Glutamatergic neuron (in vitro differentiated cells): ENCODE measurements at places on chromosomes 12 and 14.

DNA sequence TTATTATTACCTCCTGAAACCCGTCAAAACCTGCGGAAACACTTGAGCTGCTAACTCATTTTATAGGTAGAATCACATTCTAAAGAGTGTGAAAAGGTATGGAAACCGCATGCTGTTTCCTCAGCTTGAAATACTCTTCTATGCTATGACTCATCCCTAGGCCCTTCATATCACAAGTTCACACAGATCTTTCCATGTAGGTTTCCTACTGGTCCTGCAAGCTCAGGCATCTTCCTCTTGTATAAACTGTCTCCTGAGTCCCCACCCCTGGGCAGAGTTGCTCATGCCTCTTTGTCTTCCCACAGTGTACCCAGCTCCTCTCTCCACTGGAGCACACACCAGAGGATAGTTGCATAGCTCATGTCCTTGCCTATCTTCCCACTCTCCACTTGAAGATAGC, 84.7 kb downstream of the CMAS start:
- DNase-seq = no peak

GRCh38 chr12:123602651-123603195, 824 bp downstream of the DDX55 start:
- no peak for DNase-seq

DNA sequence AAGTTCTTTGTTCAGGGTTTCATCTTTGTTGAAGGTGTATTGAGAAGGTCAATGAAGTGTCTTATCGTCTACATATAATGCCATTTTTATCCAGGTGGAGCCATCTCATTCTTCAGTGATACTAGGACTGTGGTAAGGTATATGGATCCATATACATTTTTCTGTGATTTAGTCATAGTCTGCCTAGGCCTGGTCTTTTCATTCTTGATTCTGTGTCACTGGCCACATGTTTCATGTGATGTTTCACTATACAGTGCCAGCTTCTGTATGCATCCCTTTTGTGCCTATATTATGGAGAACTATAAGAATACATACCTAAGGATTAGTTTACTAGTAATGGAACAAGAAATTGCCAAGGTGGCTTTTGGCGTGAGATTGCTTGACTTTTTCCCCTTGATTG, 40.5 kb downstream of the VEZT start:
- no peak for DNase-seq

DNA sequence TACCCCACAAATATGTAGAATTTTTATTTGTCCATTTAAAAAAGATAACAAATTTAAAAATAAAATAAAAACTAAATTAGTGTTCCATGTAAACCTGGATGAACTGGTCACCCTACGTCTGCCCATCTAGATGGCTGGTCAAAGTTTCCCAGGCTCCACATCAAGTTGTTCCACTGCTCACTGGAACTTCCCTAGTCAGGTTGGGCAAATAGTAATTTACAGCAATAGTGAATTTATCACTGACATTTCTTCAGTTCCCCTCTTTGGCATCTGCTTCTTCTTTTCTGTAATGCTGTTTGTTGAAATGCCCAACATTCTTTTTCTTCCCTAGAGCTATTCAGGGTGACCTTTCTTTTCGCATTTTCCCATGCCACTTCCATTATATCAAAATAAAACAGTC, 272.7 kb upstream of the BTG1 start:
- no peak for DNase-seq

- DNase-seq = no peak
These were observed 29.0 kb downstream of the ATF7IP start for GRCh38 chr12:14394317-14395073.

- DNase-seq = no peak
These were observed 354.9 kb downstream of the DIO2 start for GRCh38 chr14:79856381-79856780.

GRCh38 chr14:38618514-38618913, 362.6 kb upstream of the CLEC14A start:
- DNase-seq = no peak

DNA sequence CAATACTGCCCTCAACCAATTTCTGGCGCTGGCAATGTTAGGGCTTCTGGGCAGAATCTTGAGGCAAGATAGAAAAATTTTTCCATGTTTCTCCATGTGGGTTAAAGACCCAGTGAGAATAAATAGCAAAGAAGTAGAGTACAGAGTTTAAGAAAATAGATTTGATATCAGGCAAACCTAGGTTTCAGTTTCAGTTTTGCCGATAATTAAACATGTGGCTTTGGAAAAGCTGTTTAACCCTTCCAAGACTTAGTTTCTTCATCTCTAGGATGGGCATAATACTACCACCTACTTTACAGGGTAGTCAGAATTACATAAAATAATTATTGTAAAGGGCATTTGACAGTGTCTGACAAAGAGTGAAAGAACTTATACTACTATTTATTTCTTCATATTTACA, 360.4 kb downstream of the PCNX1 start:
- DNase-seq = no peak

- no peak for DNase-seq
These were observed 334.5 kb downstream of the CACNA1C start for GRCh38 chr12:2387103-2387834.

DNA sequence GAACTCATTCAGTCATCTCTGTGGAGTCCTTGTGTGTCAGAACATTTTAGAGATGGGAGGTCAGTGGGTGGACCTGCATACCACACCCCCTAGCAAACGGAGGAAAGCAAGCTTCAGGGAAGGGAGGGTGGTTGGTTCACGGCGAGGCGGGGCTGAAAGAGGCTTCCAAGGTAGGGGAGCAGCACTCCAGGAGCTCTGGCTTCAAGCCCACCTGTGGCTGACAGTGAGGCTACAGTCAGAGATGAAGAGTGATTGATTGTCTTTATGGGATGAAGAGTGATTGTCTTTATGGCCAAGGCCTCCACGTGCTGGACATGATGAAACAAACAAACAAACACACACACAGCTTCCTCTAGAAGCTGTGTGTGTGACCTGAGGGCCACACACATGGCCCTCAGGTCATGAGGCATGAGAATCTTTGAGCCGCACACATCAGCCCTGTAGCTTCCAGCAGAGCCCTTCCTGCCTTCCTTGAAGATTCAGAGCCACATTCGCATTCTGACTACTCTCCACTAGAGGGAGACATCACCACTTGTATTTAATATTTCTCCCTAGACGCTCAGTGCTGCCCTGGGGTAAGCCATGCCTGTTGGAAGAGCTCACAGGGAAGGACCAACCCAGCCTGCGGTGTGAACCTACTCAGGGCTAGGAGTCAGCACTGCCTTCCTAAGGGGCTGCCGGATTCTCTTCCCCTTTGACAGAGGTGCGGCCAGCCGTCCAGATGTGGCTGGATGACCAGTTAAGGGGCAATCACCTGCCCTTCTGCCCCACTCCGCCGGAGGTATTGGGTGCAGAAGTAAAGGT, 54.4 kb upstream of the KCNA1 start:
- peak; percentile 43 for DNase-seq

- DNase-seq = no peak
These were observed 13.0 kb upstream of the ZNF410 start for GRCh38 chr14:73873660-73874059.

DNA sequence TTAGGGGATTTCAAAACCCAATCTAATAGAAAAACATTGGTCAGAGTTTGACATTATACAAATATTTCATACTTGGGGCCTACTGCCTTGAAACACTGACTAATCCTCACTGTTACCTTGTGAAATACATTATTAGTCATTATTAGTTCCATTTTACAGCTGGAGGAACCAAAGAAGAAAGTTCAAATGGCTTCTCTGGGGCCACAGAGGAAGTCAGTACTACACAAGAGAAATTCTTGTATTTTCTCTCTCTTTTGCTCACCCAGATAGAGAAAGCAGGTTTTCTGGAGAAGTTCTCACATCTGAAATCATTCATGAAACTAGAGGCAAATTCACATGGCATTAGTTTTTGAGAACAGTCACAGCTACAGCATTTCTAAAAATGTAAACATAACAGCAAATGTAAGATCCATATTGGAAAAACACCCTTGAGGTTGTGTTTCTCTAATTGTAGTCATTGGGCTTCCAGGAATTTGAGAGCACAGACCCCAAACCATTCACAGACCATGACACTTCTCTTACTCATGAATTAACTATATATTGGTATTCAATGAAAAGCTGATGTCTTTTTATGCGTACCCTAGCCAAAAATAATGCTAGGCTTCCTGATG, 83.0 kb downstream of the LLPH start:
- DNase-seq = no peak

DNA sequence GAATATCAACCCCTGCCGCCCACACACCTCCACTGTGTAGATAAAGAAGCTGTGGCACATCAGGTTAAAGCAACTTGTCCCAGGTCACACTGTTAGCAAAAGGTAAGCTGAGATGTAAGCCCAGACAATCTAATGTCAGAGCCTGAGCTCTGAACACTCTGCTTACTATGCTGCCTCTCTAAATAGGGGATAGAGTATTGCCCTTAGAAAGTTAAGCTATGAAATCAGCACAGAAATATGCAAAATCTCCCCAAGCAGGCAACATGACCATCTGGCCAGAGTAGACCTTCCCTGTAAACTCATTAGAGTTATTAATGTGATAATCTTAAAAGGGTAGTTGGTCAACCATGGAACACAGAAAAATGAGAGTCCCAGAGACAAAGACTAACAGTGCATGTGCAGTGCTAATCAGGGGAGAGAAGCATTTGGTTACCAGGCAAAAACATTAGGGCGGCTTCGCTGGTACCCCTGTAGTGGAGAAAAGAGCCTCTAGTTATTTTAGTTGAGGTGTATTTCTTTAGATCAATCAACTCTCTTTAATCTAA, 171.0 kb downstream of the BTG1 start:
- DNase-seq = no peak

GRCh38 chr12:127014079-127014478, 1252.9 kb upstream of the TMEM132C start:
- DNase-seq = no peak

DNA sequence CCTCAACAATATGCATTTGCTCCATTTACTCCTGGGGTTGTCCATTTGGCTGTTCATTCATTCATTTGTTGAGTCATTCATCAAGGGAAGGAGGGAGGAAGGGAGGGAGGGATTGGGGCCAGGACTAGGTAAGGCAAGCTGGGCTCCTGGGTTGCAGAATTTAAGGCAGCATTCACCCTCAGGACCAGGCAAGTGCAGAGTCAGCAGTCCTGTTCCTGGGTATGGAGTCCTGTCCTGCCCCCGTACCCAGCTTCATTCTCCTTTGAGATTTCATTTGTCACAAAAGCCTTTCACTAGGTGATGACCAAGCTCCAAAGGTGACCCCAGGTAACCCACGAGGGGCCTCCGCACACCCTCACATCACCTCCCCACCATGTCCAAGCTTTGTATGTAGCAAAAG, 178.1 kb downstream of the CHST11 start:
- no peak for DNase-seq

DNA sequence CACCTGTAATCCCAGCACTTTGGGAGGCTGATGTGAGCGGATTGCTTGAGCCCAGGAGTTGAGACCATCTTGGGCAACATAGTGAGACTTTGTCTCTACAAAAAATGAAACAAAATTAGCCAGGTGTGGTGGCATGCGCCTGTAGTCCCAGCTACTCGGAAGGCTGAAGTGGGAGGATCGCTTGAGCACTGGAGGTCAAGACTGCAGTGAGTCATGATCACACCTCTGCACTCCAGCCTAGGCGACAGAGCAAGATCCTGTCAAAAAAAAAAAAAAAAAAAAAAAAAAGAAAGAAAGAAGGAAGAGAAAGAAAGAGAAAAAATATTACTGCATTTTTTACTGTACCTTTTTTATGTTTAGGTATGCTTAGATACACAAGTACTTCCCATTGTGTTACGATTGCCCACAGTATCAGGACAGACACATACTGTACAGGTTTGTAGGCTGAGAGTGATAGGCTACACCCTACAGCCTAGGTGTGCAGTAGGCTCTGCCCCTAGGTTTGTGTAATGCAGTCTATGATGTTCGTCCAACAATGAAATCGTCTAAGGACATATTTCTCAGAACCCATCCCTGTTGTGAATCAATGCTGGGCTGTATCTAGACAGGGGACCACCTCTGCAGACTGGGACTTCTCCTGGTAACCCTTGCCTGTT, 160.4 kb upstream of the PWP1 start:
- no peak for DNase-seq

GRCh38 chr12:99946131-99946530, 38.6 kb downstream of the ANKS1B start:
- no peak for DNase-seq

GRCh38 chr12:817941-818600, 65.7 kb downstream of the WNK1 start:
- no peak for DNase-seq

- DNase-seq = peak; percentile 47
These were observed 10.7 kb upstream of the TCL1B start for GRCh38 chr14:95675486-95675885.

- no peak for DNase-seq
These were observed 48.4 kb downstream of the BICD1 start for GRCh38 chr12:32155041-32155440.

DNA sequence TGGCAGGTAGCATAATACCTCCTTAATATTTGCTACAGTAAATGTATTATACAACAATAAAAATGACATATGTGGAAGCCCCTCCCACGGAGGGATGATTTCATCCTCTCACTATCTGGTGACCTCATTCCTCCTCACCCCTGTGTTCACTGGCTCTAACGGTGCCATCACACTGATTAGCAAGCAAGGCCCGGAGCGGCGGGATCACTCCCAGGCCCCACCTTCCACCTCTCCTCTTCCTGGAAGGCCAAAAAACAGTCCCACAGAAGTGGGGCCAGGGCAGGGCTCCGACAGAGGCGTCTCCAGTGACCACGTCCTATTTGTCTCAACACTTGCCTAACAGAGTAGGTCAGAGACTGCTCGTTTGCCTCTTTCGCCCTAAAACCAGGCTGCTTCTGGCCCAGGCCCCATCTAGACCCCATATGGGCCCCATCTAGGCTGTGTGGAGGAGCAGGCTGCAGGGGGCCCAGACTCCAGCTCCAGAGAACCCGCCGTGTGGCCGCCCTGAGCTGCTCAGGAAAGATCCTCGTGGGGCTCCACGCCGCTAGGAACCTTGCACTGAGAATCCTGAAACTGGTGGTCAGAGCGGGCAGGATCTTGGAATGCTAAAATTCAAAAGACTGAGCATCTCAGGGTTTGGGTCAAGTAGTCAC, 3.7 kb downstream of the SELPLG start:
- DNase-seq = peak; percentile 55

- DNase-seq = no peak
These were observed 9.5 kb downstream of the MYRFL start for GRCh38 chr12:69834576-69834975.

DNA sequence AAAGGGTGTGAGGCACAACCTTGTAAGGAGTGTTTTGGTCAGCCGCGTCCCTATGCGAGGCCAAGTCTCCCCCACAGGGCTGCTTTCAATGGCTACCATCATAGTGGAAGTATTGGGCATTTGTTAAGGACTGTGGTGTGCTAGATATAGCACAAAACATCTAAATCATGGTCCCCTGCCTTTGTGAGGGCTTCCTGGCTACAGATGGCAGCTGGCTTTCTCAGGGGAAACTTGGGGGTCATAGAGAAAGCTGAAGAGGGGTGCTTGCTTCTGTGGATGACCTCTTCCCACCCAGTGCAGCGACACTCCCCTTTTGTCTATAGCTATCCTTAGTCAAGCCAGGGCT, 315.8 kb downstream of the ZFP36L1 start:
- DNase-seq = no peak

DNA sequence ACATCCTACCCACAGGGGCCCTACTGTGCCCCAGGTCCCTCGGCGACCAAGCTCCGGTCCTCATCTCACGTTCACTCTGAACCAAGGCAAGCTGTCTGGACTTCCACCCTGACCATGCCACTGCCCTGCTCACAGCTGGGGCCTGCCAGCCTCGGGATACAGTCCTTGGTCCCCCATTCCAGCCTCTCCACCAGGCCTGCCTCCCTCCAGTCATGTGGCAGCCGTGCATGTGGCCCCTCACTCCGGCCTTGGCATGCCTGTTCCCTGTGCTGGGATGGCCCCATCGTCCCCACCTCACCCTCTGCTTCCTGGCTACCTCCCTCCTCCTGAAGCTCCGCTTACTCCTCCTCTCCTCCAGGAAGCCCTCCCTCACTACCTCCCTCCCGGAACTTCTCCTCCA, 38.6 kb upstream of the DLK1 start:
- DNase-seq = no peak
